Osteoblast (primary cell): ENCODE measurements at places on chromosomes 7 and 10. TPM values are rescaled to one million over a fixed set of nuclear protein-coding genes. Genes with fewer than 3 reads are reported as not detected.
A peak's percentile ranks its signal among the peaks of the same experiment; 100 is the strongest.

GRCh38 chr10:1737222-1738061, at the start of gene ADARB2:
ADARB2 (minus strand) TSS chr10:1737525.
- no peak for DNase-seq

- DNase-seq, result no peak
Observed at GRCh38 chr7:30304177-30304884, 19.9 kb downstream of the ZNRF2 start.

GRCh38 chr7:101754424-101755159, 62.8 kb upstream of the CUX1 start:
- peak; percentile 92 for DNase-seq

- no peak for DNase-seq
Observed at GRCh38 chr10:45553155-45553554, 119.4 kb downstream of the ZFAND4 start.

- DNase-seq, result peak; percentile 43
Observed at GRCh38 chr10:68082872-68083271, 7.8 kb upstream of the HERC4 start.

GRCh38 chr7:112985377-112985987, 101.1 kb downstream of the GPR85 start:
- DNase-seq, result no peak

DNA sequence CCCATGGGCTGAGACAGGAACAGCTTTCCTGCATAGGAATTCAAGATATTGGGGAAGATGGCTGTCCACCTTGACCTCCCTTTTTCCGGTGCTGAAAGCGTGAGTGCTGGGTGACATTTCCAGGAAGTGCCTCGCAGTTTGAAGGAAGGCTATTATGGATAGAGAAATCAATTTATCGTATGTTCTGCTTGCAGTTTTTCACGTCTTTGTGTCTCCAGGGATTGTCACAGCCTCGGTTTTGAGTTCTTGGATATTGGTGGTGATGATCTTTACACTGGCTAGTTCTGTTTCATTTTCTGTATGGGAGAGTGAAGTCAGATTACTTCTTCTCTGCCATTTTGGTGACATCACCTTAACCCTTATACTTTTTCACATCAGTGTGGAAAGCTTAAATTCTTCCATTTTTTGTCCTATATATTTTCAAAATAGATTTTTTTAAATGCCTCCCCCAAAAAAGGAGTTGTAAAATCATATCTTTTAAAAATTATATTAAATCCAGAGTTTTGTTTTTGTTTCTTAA, 102.5 kb upstream of the APBB1IP start:
- DNase-seq, result no peak

DNA sequence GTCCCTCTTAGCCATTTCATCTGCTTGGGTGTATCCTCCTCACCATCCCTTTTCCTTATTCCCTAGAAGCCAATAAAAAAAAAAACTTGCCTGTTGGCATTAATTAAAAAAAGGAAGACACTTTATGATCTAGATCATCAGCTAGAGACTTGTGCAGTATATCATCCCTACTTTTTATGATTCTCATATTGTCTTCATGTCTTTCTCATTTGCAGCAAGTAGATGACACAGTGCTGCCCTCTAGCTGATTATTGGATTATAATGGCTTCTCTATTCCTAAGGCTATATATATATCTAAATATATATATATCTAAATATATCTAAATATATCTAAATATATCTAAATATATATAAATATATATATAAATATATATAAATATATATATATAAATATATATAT, 272.4 kb upstream of the LRGUK start:
- DNase-seq, result peak; percentile 76

- DNase-seq, result peak; percentile 64
Observed at GRCh38 chr7:83976302-83976701, 218.3 kb downstream of the SEMA3A start.

- no peak for DNase-seq
Observed at GRCh38 chr7:107944411-107945169, 53.6 kb downstream of the DLD start.

DNA sequence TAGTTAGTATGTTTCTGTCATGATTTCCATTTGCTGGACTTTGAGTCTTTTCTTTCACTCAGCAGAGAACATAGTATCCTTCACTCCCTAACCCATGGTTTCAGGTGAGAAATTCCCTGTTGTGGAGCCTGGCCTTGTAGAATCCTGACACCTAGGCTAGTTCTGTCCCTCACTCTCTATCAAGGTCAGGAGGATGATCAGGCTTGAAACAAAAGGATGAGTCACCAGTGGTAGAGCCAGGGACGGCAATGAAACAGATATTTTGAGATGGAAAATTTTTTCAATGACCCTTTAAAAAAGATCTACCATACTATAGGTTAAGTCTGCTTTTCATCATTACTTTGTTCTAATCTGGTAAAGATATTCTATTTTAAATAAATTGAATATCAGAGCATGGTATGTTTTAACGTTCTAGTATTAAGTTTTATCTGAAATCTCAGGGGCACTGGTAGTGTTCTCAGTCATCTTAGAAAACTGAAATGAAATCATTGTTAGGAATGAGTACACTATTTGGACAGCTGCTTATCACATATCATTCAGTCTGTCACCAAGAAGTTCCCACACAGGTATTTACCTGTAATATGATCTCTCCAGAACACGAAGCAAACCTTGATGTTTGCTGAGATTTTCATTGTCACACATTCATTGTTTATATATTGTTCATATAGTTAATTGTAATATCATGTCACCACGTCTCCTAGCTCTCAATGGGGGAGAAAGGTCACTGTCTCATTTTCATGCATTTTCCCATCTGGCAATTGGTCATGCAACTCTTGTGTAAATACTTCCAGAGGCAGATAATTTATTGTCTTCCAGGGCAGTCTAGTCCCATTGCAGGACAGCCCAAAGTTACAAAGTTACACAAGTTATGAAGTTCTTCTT, 299.9 kb upstream of the LRRTM3 start:
- no peak for DNase-seq

DNA sequence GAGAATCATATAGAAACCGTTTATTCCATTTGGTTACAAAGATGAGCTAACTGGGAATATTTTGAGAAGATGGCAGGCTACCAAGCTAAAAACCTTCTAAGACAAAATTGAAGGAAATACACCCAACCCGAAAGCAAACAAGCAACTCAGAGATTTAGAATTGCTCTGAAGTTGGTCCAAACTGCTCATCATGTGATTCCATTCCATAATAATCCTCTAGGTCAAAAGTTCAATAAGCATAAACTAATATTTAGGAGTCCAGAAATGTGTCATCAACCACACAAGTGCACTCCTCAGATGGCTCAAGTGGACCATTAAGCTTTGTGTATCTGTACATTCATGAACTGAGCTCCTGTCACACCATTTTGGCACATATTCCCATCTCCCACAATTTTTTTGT, 28.7 kb downstream of the DGKI start:
- DNase-seq, result no peak

- DNase-seq, result no peak
Observed at GRCh38 chr10:69620625-69621024, 9.4 kb upstream of the FAM241B start.

The CFAP46 gene
- under 0.01 and 0.29 TPM in 2 replicates for total RNA-seq

The IFIT2 gene
- 7.7 and 9.0 TPM in 2 replicates for total RNA-seq
